ENCODE measurements at places on chromosomes 3 and 15.

DNA sequence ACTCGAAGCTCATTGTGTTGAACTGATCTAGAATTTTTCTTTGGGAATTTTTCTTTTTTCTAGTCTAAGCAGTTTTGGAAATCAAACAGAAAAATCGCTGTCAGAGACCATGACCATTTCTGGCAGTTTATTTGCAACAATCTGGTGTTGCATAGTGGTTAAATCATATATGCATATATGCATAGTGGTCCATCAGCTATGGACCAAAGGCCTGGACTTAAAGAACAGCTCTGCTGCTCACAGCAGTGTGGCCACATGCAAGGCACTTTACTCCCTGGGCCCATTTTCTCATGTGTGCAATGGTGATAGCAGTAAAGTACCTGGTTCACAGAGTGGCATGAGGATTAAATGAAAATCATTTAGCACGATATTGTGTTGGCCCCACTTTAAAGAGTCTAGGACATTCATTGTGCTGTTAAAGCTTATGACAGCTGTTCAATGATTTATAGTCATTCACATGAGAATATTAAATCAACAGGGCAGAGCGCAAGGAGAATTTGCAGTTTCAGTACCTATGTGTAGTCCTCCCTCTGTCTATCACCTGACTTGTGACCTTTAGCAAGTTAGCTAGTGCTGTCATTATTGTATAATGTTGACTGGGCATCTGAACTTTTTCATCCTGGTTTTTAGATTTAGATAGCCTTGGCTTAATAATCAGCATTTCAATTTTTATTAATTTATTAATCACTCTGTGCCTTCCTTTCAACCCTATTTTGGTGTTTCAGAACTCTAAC is 46.4 kb downstream of the BLM start:
- DNase-seq, result no peak

DNA sequence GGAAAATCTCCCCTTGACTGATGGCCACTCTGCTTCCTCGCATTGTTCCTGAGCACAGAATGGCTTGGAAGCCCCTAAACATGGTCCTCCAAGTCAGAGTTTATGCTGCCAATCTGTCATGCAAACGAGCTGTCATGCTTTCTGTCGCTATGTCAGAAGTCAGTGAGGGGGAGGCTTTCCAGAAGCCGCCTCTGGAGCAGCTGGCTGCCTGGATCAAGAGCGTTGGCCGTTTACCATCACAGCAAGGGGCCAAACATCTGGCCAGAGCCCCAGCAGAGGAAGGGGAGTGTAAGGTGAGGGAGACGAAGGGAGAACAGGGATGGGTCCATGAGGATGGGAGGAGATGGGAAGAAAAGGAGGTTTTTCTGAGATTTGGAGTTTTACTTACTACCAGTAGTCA is 372.6 kb upstream of the NR2F2 start:
- DNase-seq, result no peak

GRCh38 chr3:172288651-172289050 is 159.6 kb downstream of the GHSR start:
- DNase-seq, result no peak

DNA sequence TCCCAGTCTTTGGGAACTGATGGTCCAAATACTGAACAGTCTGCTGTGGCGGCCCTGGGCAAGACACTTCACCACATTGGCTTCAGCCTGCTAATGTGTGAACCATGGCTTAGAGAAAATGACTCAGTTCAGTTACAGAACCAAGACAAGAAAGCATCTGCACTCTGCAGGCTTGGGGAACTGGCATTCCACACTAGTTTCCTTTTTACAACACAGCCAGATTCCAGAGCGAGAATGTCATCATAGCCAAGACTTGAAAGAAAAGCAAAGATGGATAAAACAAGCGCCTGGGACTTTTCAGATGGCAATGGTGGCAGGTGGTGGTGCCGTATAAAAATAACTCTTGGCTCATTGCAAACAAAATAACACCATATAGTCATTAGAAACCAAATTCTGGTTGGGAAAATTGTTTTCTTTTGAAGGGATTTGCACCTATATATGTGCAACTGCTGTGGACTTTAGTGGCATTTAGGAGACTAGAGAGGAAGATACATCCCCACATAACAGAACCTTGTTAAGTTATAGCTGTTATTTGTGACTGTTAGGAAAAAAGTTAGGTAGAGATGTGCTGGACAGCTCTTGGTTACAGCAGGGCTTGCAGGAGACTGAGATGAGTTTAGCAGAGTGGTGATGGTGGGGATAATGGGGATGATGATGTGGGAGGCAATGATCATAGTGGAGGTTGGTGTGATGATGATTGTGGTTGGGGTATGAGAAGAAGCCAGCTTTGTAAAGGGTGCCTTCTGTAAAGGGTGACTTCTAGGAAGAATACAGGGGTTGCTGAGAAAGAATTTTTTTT is 273.6 kb downstream of the THRB start:
- DNase-seq, result no peak

- DNase-seq, result no peak
Observed at GRCh38 chr3:99666201-99666600, 27.8 kb downstream of the COL8A1 start.

DNA sequence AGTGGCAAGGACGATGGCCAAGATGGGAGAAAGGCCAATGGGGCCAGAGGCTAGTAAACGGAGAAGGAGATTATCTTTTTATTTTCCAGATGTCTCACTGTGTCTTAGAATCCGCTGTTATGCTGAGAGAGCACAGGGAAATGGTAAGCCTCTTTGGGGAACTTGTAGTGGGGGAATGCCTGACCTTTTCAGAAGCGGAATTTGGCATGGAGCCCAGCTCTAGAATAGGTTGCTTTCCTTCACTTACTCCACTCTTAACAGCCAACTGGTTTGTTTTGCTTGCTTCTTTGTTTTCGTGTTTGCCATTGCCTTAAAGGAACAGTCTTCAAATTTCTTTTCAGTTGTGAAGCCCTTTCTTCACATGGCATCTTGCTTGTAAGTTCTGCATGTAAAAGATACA is 316.2 kb upstream of the THRB start:
- no peak for DNase-seq

- no peak for DNase-seq
Observed at GRCh38 chr3:82839871-82840270, 1078.4 kb upstream of the GBE1 start.

- DNase-seq, result no peak
Observed at GRCh38 chr3:133277813-133278212, 122.0 kb upstream of the BFSP2 start.

DNA sequence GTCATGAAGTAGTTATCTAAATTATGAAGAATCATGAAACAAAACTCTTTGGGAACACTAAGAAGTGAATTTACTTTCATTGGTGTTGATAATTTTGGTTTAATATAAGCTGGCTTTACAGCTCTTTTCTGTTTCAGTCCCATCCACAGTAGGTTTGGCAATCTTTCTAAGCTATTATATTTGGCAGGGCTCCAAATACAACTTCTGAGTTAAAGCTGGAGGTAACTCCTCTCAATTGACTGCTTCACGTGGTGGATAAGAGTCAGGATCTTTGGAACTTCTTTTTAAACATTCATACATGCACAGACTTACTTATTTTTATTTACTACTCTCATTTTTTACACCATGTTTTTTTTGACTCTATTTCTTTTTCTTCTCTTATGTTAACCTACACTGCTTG is 106.5 kb upstream of the EPHA3 start:
- DNase-seq, result no peak

DNA sequence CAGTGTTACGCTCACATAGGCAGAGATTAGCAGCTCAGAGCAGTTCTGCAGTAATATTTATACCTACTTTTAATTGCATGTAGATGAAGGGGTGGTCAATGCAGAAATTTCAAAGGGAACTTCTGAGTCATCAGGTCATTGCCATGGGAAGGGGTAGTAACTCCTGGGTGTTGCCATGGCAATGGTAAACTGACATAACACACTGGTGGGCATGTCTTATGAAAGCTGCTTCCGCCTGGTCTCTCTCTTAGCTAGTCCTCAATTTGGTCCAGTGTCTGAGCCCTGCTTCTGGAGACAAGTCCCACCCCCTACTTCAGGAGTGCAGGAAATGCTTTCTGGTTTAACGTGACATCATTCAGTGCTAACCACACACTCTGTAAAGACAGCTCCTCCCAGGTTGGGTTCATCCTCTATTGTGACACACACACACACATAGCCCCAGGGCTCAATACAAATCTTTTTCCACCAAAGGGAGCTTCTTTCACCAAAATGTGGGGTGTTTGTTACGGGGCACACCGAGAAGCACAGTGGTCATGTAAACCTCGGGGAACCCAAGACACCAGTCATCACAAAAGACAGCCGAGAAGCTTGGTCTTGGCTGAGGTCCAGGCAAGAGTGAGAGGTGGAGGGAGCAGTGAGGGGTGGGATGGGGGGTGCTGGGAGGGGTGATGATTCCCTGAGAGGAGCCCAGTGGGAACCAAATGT is 74.5 kb downstream of the TLE3 start:
- DNase-seq, result peak; percentile 10

DNA sequence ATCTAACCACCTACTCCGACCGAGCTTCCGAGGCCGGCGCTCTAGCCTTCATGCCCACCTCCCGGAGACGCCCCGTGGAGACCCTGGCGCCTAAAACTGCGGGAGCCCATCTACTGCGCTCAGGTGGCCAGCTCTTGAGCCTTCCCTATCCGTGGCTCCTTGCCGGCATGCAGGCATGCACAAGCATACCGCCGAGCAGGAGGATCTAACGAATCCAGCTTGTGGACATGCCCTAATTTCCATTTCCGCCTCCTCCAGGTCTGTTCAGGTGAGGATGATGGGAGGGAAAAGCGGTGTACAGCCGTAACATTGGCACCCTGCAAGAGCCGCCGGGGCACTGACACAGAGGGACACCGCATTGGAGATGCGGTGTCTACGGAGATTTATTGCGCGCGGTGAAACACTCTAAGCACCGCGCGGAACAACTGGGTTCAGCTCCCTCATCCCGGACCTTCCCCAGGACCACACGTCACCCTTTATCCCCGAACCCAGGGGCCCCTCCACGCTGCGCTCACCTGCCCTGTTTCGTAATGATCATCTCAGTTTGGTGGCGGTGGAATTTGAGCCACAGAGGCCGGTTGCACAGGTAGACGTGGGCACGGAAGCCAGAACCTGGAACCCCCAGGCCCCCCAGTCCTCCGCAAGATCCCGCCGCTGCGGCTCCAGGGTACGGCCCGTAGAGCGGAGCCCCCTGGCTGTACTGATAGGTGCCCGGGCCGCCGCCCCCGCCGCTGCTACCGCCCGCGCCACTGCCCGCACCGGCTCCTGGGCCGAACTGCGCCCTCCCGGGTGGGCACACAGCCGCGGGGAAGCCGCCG is 1.0 kb downstream of the EOMES start:
- DNase-seq, result no peak

GRCh38 chr15:92981333-92981732 is 81.2 kb downstream of the CHD2 start:
- no peak for DNase-seq

DNA sequence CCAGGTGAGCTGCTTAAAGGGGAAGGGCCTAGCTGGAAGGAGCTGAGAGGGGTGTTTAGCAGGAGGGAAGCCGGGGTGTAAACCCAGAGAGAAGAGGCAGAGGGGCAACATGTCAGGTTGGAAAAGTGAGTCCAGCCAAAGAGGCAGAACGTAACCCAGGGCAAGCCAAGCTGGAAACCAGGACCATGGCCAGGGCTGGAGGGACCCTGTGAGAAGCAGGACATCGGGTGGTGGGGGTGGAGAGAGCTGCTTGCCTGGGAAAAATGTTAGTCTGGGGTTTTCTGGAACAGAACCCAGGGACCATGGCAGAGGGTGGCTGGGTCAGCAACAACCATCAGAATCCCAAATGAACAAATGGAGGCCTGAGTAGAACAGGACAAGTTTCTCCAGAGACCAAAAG is 32.6 kb downstream of the SEMA5B start:
- DNase-seq, result no peak

GRCh38 chr15:75891895-75892294 is 11.8 kb upstream of the FBXO22 start:
- no peak for DNase-seq

DNA sequence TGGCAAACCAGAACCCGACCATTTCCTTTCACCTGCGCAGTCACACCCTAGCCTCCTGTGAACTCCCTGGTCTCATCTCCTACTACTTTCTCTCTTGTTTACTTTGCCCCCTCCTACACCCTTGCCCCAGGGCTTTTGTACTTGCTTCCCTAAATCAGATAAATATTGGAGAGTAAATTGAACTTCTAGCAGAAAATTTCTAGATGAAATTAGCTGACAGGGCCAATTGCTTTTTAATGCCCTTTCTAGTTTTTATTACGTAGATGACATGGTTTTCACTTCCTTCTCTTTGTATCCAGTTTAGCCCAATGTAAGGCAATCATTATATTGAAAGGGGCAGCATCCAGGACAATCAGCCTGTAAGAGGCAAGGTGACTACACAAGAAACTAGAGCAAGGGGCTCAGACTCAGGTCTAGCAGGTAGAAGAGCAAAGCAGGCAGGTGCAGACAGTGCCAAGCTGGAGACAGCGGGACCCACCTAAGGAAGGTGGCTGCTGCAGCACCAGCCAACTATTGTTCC is 56.2 kb upstream of the TOPAZ1 start:
- no peak for DNase-seq

- DNase-seq, result no peak
Observed at GRCh38 chr3:172461530-172462138, 13.4 kb upstream of the GHSR start.

GRCh38 chr3:66997560-66998112 is 471 bp upstream of the KBTBD8 start:
- DNase-seq, result no peak

- no peak for DNase-seq
Observed at GRCh38 chr3:154730186-154730585, 300.2 kb upstream of the GPR149 start.

DNA sequence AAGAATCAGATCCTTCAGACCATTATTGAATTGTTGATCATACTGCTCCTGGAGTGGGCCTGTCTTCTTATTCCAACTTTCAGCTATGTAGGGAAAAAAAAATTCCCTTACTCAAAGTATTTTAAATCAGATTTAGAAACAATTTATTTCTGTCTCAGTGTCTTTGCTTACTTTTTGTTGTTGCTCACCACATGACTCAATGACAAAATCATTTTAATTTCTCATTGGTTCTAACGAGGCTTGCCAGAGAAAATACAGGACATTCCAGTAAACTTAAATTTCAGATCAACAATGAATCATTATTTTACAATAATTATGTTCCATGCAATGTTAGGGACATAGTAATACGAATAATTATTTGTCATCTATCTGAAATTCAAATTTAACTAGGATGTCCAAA is 748.5 kb upstream of the CBLB start:
- DNase-seq, result no peak

GRCh38 chr3:81041331-81041730 is 720.1 kb downstream of the GBE1 start:
- DNase-seq, result no peak

DNA sequence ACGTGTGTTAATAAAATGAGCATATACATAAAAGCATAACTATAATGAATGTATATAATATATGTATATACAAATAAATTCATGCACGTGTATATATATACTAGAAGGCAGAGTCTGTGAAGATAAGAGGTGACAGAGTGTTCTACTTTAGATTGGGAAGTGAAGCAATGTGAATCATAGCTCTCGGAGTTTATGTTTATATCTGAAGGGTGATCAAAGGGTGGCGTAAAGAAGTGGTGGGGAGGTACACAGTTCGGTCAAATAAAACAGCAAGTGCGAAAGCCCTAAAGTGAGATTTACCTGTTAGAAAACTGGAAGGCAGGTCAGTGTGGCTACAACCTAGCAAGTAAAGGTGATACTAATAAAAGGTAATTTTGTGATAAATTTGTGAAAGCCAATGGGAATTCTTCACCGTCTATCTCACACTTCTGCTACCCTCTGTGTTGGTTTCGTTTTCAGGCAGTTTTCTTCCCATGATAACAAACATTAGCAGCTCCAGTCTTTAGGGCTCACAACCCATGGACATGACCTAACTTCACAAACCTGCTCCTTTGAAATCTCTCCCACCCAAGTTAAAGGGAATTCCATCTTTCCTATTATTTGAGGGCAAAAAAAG is 46.7 kb upstream of the BCHE start:
- DNase-seq, result no peak

- DNase-seq, result no peak
Observed at GRCh38 chr15:35320158-35320780, 225.7 kb downstream of the DPH6 start.
